ENCODE measurements at places on chromosomes 13 and 19. TPM values are rescaled to one million over a fixed set of nuclear protein-coding genes. Genes with fewer than 3 reads are reported as not detected.

Gene LAMP1
- total RNA-seq: 115 TPM

Gene DIAPH3
- total RNA-seq: 0.21 TPM

Gene DCAF15
- 20.1 TPM for total RNA-seq

DNA sequence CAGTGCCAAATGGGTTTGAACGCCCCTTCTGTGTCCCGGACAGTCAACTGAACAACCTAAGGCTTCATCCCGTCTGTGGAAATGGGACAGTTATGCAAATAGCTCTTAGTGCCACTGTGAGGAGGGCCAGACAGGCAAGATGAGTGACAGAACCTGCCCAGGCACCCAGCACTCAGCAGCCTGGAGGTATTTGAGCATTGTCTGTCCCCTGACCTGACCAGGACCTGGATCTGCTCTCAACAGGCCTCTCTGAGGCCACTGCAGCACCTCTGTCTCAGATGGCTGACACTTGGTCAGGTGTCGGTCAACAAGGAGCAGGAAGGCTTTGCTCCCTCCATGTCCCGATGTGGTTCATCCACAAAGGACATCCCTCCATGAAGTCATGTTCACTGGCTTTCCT lies 67.9 kb downstream of the CCDC70 start:
- no peak for DNase-seq

- peak; percentile 62 for DNase-seq
These were observed 7.6 kb downstream of the COL4A2 start for GRCh38 chr13:110314516-110315245.
